ENCODE measurements at places on chromosomes 5 and 9.

GRCh38 chr5:133332439-133333024 is 279.8 kb downstream of the FSTL4 start:
- DNase-seq: no peak

DNA sequence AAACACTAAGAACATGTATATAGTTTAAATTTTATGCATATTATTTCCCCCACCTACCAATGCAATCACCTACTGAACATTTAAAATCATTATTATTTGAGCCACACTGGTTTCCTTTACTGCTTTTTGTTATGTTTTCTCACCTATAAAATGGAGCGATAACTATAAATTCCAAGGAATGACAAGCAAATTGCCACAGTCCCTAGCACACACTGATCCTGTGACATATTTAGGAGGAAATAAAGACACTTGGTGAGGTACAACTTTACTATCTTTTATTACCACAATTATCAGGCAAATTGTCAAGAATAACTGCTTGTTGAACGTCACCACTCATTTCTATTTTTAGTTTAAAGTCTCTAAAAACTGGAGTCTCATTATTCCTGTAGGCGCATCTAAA is 1693.6 kb downstream of the EFNA5 start:
- DNase-seq: no peak

- peak; percentile 23 for DNase-seq
Observed at GRCh38 chr5:163565931-163566608, 60.7 kb downstream of the MAT2B start.

GRCh38 chr9:136615631-136616306 is 46.9 kb upstream of the EGFL7 start:
- DNase-seq: no peak

GRCh38 chr5:167822241-167822640 is 469.2 kb upstream of the WWC1 start:
- DNase-seq: peak; percentile 52

DNA sequence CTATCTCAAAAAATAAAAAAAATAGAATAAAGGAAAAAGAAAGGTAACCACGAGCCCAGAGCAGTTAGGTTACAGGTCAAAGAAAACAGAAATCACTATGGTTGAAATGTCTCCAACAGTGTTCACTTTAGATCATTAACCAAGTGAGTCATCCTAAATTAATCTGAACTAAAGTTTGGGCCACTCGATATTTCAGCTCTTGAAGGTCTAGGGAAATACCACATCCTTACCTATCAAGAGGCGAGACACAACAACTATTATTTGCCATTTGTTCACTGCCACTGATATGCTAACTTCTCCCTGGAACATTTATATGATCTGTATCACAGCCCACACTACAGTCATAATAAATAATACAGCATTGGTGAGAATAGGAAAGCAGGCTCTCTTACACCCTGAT is 111.3 kb upstream of the NR5A1 start:
- peak; percentile 21 for DNase-seq

- no peak for DNase-seq
Observed at GRCh38 chr5:172527559-172527958, 73.2 kb upstream of the SH3PXD2B start.

DNA sequence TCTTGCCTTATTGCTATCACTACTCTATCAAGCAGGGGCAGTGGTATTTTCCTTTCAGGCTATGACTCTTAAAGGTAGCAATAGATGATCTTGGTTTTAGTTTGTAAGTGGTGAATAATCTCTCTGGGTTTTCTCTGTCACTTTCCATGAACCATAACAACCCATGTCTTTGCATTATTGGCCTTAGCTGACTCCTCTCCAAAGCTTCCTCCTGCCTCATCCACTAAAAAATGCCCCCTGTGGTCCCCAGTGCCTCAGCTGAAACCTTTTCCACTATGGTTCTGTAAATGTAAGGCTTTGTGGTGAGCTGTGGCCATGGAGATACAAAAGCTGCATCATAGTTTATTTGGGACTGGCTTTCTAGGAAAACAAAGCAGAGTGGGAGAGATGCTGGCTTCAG is 128.8 kb downstream of the GPBP1 start:
- DNase-seq: peak; percentile 94

- no peak for DNase-seq
Observed at GRCh38 chr9:106467865-106468164, 395.2 kb upstream of the ZNF462 start.

- DNase-seq: peak; percentile 33
Observed at GRCh38 chr9:111598733-111599091, 735 bp downstream of the PTGR1 start.

DNA sequence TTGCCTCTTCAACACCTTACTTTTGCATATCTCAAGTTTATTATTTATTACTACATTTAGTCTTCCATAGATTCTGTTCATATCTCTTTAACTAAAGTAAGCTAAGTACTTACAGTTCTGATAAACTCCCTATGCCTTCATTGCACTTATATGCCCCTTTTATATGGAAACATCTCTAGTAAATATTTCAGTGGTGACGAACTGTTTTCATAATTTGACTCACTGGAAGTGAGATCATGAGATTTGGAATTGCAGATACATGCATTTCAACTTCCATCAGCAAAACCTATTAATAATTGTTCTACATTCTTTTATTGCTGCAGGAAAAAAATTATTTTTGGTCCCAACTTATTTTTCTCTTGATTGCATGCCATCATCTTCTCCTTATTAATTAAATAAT is 263.5 kb downstream of the CD180 start:
- DNase-seq: peak; percentile 70

- no peak for DNase-seq
Observed at GRCh38 chr5:5144441-5144840, 4.3 kb downstream of the ADAMTS16 start.

GRCh38 chr9:104725014-104725413 is 22.5 kb upstream of the NIPSNAP3A start:
- DNase-seq: no peak

- no peak for DNase-seq
Observed at GRCh38 chr5:124892185-124892848, 145.9 kb upstream of the ZNF608 start.

- DNase-seq: peak; percentile 85
Observed at GRCh38 chr9:110835404-110835803, 166.8 kb downstream of the MUSK start.

GRCh38 chr9:98765256-98765655 is 31.1 kb downstream of the ANKS6 start:
- no peak for DNase-seq

DNA sequence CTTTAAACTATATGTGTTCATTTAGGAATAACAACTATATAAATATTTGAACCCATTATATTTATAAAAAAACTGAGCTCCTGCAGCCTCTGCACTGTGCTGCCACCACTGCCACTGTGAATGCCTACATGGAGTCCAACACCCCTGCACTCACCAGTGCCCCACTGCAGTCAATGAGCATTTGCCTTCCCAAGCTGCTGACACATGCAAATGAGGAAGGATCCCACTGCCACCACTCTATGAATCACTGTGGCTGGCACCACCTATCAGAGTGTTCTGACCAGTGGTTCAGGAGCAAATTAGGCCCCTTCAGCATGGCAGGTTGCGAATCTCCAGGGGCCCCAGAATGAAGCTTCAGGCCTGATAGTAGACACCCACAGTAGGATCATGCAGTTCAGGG is 9.1 kb downstream of the IFNA5 start:
- DNase-seq: no peak

GRCh38 chr5:173688703-173689102 is 72.3 kb upstream of the BOD1 start:
- no peak for DNase-seq

DNA sequence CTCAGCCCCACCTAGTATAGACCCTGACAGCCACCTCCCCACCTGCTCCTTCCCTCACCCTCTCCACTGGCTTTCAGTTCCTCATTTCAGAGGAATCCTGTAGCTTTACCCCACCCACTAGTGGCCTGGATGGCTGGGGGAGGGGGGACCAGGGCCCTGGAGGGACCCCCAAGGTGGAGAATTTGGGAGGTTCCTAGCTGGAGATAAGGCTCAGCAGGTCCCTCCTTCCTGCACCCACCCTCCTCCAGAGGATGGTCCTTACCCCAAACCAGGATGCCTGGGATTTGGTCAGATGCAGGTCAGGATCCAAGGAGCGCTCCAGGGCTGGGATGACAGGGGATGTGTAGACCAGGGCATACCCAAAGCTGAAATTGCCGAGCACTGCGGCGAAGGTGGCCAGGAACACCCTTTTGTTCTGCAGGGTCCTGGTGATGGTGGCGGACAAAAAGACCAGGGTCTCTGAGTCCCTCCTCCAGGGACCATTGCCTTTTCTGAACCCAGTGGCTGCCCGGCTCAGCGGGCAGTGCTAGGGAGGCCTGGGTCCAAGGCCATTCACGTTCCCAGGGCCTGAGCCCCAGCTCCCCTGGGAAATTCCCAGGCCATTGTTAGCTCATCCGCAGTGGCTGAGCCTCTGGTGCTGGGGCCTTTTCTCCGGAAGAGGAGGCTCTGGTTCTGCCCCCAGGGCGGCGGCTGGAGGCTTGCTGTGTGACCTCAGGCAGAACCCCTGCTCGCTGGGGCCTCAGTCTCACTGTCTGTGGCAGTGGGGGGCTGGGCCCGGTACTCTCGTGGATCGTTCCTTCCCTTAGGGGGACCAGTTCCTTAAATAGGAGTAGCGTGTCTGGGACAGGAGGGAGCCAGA is 678 bp downstream of the SLC2A6 start:
- no peak for DNase-seq

- no peak for DNase-seq
Observed at GRCh38 chr5:96197347-96197746, 235.7 kb upstream of the ELL2 start.

DNA sequence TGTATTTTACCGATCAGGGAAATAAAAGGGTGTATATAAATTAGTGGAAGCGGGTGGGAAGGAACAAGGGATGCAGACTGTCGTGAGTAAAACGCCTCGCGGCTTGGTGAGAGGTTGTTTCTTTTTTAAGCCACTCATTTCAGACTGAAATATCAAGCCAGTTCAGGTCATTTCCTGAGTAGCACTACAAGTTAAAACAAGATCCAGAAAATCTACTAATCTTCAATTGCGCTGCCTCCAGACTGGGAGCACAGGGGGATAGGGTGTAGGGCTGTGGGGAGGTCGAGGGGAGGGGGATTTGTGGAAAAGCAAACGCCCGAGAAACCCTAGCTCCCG is 140.8 kb downstream of the TSSK1B start:
- peak; percentile 52 for DNase-seq

GRCh38 chr9:7088611-7089010 is 330.8 kb downstream of the KDM4C start:
- no peak for DNase-seq

- peak; percentile 50 for DNase-seq
Observed at GRCh38 chr5:127909066-127909465, 174.5 kb upstream of the SLC12A2 start.

- no peak for DNase-seq
Observed at GRCh38 chr5:8523501-8523900, 654.6 kb downstream of the MTRR start.
